Femur (tissue), 1 donor: ENCODE measurements at places on chromosomes 16 and 17.

- DNase-seq: no peak
These were observed 75.7 kb upstream of the TMEM132E start for GRCh38 chr17:34503528-34504195.

DNA sequence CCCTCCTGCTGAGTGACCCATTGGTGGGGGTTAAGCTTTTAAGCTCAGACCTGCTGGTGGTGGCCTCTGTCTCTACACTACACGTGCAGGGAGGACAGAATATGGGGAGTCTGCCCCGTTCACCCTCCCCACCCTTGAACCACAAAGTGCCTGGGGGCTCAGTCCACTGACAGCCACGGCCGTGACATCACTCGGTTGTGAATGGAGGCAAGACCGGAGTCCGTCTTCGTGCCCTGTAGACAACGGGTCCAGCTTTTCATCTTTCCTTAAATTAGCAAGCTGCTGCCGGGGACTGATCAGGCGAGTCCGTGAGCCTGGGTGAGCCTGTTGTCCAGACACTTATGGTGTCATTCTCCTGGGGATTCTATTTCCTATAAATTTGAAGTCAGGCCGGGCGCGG is 67.4 kb downstream of the CRISPLD2 start:
- no peak for DNase-seq

DNA sequence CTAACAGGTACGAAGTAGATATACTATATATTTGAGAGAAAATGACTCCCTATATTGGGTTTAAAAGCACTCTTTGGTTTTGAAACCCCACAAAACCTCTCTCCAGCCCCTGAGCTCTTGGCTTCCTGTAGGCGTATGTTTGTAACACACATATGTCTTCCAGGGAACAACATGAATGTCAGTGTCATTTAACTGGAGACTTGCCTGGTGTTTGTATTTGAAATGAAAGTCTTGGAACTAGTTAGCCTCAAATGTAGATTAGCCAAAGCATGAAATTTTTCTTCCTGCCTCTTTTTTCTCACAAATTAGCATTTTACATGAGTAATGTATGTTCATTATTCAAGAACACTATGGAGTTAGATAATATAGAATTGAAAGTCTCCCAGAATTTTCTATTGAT is 411.8 kb upstream of the ASIC2 start:
- no peak for DNase-seq

- peak; percentile 97 for DNase-seq
These were observed at the start of gene MAF for GRCh38 chr16:79600638-79601091. TSS of gene MAF (minus strand) at chr16:79600737. CDS start at chr16:79599902, 835 bp downstream.

- no peak for DNase-seq
These were observed 61.2 kb upstream of the NETO2 start for GRCh38 chr16:47204736-47205504.

DNA sequence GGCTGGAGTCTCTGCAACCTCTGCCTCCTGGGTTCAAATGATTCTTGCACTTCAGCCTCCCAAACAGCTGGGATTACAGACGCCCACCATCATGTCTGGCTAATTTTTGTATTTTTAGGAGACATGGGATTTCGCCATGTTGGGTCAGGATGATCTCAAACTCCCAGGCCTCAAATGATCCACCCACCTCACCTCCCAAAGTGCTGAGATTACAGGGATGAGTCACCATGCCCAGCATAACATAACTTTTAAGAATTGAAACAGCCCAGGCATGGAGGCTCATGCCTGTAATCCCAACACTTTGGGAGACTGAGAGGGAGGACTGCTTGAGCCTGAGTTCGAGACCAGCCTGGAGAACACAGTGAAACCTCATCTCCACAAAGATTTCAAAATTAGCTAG is 2.5 kb downstream of the RSL1D1 start:
- DNase-seq: no peak

DNA sequence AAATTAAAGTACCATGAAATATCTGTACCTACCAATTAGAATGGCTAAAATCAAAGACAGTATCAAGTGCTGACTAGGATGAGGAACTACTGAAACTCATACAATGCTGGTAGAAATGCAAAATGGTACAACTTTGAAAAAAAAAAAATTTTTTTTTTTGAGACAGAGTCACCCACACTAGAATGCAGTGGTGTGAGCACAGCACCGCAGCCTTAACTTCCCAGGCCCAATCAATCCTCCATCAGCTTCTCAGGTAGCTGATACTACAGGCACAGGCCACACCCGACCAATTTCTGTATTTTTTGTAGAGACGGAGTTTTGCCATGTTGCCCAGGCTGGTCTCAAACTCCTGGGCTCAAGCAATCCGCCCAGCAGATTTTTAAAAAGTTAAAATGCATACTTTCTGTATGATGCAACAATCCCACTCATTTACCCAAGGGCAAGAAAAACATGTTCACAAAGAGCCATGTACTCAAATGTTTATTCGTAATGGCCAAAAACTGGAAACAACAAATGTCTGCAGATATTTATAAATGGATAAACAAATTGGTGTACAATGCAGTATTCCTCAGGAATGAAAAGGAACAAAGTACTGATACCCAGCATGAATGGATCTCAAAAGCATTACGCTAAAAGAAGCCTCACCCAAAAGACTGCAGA is 8.7 kb downstream of the SMURF2 start:
- no peak for DNase-seq

DNA sequence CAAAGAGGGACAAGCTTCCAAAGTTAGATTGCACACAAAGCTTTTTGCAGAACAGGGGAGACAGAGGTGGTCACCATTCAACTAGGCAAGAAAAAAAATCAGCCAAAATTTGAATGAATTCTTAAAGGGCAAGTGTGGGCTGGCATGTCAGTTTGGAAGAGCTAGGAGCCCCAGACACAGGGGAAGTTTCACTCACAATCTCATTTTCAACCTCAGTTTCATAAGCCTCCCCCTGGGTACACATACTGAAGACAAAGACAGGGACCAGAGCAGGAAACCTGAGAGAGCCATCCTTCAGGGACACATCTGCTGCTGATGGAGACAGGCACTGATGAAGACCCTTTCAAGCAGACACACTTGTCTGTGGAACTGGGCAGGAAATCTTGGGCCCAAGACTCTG is 106.3 kb upstream of the PSMD7 start:
- no peak for DNase-seq

DNA sequence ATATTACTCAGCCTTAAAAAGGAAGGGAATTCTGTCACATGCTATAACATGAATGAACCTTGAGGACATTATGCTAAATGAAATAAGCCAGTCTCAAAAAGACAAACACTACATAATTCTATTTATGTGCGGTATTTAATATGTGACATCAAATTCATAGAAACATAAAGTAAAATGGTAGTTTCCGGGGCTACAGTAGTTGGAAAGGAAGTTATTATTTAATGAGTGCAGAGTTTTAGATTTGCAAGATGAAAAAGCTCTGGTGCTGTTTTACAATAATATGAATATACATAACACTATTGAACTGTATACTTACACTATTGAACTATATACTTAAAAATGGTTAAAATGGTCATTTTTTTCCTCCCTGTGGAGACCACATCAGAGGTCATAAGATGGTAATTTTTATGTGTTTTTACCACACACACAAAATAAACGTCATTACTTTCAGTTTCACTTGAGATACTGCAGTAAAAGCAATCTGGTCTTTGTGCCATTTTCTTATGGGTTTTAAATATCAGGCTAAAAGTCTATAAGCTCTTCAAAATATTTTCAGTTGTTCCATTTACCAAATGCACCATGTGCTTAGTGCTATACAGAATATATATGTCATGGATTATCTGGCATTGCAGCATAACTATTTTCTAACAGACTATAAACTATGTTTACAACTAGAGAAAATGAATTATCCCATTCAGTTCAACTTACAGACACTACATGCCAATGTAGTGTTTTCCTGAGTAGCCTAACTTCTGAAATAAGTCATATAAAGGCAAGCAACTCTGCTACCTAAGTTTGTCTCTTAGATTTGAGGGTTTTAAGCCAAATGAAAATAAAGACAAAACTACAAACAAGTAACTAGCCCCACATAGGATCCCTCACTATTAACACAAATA is 90.9 kb downstream of the SPAG9 start:
- no peak for DNase-seq

- peak; percentile 42 for DNase-seq
These were observed 208.2 kb upstream of the CHMP6 start for GRCh38 chr17:80783486-80783885.

GRCh38 chr16:12162151-12162985 is 185.8 kb downstream of the SNX29 start:
- no peak for DNase-seq

DNA sequence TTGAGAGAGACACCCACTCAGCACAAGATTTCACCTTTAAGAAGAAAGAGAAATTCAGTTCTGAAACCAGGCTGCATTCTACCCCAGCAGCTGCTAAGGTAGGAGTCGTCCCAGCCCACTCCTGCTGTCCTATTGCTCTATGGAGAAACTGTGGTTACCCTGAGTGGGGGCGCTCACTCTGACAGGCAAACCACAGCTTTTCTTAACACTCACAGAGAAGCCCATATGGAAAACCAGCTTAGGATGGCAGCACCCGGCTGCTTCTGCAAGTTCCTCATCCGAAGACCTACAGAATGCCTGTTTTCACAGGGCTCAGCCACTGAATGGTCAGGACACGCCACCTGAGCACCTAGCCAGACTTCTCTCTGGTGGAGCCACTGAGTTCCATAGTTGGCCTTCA is 7.5 kb downstream of the ATP5PD start:
- no peak for DNase-seq

GRCh38 chr16:165539-166374 is at the start of gene HBM:
TSS of gene HBM (plus strand) at chr16:165978. CDS start at chr16:165998, 20 bp downstream.
- DNase-seq: no peak

GRCh38 chr17:27888067-27888466 is 5.1 kb downstream of the LYRM9 start:
- no peak for DNase-seq

DNA sequence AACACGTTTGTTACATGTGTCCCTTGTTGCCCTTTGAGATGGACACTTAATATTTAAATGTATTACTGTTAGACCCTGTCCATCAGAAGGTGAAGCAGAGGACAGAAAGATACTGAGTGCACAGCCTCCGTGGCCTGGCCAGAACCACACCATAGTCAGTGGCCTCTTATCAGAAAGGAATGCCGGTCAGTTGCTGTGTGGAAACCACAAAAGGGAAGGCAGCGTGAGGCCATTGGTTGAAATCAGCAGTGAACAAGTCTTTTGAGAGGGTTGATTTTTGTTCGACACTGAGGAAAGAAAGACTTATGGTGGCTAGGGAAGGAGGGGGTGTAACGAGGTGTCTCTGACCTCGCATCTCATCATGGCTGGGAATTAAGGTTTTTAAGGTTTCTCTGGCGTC is 85.4 kb upstream of the CLEC18A start:
- DNase-seq: no peak

DNA sequence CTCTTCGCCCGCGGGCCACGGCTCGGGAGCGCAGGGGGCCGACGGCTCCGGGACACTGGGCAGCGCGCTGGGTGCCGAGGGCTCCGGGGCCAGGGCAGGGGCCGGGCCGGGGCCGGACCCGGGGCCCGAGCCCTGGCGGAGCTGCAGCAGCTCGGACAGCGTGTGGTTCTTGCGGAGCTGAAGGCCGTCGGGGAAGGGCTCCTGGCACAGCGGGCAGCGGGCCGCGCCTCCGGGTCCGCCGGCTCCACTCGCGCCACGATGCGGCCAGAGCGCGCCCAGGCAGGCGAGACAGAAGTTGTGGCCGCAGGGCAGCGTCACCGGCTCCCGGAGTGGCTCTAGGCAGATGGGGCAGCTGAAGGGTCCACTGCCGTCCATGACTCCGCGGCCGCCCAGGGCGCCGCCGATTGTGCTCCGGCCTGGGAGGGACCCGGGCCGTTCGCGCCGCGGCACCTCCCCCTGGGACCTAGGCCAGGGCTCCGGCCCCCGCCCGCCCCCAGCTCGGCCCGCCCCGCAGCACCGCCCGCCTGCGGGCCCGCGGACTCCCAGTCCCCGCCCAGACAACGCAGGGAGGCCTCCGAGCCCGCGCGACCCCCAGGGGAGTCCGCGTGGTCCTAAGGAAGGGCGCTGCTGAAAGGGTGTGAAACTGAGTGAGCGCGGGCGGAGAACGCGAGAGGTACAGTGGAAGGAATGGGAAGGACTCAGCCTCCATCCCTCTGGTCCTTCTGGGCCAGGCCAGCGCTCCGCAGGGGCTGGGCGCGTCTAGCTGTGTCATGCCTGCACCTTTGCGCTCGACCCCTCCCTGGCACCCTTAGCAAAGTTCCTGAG is at the start of gene TRIM47:
Gene TRIM47, minus strand, starts transcription at position 408 of the 825 bp plus-strand sequence. Its CDS starts 33 bp downstream, at position 375.
- DNase-seq: peak; percentile 83

DNA sequence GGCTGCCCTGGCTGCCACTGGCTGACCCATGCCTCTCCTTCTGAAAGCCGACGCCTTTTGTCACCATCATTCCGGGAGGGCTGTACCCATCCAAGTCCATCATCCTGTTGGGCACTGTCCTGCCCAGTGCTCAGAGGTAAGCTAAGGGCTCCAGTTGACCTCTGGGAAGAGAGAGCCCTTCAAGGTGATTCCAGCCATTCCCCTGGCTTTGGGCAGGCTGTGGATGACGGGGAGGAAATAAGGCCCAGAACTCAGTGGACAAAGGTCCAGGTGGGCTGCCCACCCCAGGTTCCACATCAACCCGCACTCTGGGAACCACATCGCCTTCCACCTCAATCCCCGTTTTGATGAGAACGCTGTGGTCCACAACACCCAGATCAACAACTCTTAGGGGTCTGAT is 45.8 kb downstream of the NOS2 start:
- DNase-seq: no peak

DNA sequence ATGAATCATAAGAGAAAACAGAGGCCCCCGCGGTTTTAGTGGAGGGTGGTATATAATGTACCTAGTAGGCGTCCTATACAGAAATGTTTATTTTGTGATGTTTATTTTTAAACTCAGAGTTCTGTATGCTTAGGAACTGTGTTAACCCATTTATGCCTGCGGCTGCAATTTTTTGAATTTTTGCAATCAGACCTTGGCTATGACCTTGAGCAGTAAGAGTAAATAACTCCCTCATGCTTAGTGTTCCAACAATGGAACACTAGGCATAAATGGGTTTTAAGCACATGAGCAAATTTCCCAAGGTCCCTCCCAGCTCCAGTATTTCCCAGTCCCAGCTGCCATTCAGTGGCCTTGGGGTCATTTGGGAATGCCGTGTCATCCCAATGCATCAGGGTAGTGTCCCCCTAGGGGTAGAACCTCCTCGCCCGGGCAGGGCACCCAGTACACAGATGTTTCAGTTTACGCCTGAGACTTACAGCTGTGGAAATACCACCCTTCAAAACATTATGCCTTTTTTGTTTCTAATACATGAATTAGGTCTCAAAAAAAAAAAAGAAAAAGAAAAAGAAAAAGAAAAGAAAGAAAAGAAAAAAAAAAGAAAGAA is 605.8 kb upstream of the CDH11 start:
- no peak for DNase-seq
